NCI-H1436 (cell line): ENCODE measurements at places on chromosomes 11 and 22.

- DNase-seq, result no peak
Measured at GRCh38 chr11:11220786-11221185, 132.3 kb downstream of the CSNK2A3 start.

- no peak for DNase-seq
Measured at GRCh38 chr11:86738568-86738967, 61.8 kb upstream of the PRSS23 start.

- DNase-seq, result no peak
Measured at GRCh38 chr22:30910358-30910757, 58.2 kb downstream of the MORC2 start.

GRCh38 chr11:113596658-113597057 is 109.5 kb downstream of the TMPRSS5 start:
- no peak for DNase-seq

- no peak for DNase-seq
Measured at GRCh38 chr11:120568572-120569307, 57.2 kb downstream of the GRIK4 start.

- no peak for DNase-seq
Measured at GRCh38 chr11:68011051-68011943, 1.2 kb downstream of the ALDH3B1 start.

DNA sequence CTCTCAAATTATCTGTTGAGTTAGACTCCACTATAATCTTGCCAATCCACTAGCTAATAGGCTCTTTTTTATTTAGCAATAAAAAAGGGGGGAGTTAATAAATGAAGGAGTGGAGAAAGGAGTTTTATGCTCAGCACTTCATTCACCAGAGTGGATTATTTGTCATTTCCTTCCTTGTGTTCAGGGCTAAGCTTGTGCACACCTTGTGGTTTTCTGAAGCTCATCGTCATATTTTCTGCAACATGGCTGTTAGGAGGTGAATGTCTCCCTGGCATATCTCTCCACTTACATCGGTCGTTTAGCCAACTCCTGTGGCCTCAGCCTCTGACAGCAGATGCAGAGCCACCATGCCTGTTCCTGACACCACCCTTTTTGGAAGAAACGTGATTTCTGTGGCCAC is 83.9 kb upstream of the MTNR1B start:
- no peak for DNase-seq

- no peak for DNase-seq
Measured at GRCh38 chr11:125343718-125344131, 152.3 kb downstream of the FEZ1 start.

DNA sequence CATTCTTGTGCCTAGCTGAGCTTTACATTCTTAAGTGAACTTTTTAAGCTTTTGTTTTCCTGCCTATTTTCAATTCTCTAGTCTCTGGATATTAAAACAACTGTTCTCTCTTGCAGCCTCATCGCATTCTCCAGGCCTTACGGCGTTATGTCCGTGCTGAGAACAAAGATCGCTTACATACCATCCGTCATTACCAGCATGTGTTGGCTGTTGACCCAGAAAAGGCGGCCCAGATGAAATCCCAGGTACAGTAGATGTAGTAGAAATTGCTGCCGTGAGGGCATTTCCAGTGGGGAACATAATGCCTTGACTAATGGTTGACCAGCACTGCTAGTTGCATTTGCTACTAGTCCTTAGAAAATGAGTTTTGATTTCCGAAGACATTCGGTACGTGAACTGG is 29.7 kb upstream of the ST14 start:
- DNase-seq, result no peak

DNA sequence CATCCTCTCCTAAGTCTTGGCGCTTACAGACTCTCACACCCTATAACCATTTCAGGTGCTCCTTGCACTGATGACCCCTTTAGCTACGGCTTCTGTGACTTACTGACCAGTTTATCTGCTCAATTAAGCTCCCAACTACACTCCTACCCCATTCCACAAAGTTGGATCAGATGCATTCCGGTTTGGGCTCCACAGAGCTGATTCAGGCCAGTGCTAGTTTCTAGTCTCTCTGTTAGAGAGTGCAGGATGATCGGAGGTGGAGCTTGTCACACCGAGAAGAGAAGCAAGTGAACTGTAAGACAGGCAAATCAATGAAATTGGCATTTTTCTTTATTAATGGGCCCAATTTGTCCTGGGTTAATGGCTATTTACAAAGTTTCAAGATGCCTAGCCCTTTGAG is 436.8 kb upstream of the CADM1 start:
- no peak for DNase-seq

DNA sequence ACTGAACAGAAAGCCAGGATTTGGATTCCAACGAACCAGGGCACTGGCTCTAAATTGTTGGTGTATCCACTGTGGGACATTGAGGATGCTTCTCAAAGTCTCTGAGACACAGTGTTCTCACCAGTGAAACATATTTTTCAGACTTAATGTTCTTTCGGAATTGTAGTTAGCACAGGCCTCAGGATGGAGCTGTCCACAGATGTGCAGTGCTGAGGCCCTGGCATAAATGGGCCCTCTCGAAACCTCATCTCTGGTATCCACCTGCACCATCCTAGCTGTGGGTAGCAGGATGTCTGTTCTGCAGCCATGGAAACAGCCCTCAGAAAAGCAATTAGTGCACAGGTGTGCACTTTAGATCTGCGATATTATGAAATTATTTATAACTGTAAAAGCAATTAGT is 656.8 kb downstream of the TBC1D22A start:
- DNase-seq, result no peak

GRCh38 chr11:70262951-70263350 is 7.5 kb upstream of the PPFIA1 start:
- DNase-seq, result no peak

- DNase-seq, result no peak
Measured at GRCh38 chr22:46996595-46997310, 234.3 kb downstream of the TBC1D22A start.

GRCh38 chr11:87460279-87460678 is 422.5 kb downstream of the TMEM135 start:
- DNase-seq, result no peak

- no peak for DNase-seq
Measured at GRCh38 chr11:64436000-64436399, 77.0 kb downstream of the RPS6KA4 start.

GRCh38 chr22:27628891-27629631 is 172.5 kb downstream of the MN1 start:
- no peak for DNase-seq

GRCh38 chr22:46576556-46577367 is 39.3 kb upstream of the CELSR1 start:
- DNase-seq, result peak; percentile 40

DNA sequence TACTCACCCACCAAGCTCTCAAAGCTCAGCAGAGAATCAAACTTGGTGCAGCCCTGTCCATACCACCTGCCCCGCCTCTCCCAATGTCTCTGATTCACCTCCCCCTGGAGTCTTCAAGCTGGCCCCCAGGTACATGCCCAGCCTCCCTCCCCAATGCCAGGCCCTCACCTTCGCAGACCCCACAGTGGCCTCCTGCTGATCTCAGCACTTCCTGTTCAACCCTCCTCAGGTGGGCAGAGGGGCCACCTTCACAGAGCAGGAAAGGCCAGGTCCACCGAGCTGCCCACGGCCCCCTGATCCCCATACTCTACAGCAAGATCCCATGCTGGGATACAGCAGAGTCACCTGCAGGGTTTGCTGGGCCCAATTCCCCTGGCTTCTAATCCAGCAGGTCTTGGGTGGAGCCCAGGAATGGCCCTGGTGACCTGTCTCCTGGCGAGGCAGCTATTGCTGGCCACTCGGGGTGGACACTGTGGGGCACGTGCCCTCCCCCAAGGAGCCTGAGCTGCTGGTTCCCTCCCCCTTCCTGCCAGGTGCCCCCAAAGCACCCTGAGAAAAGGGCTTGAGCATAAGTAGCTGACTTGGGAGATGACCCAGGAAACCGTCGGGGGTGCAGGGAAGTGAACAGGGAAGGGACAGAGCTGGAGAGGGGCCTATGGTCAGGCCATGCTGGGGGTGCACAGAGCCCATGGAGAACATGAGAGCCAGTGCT is 150.7 kb downstream of the BRD1 start:
- DNase-seq, result no peak

DNA sequence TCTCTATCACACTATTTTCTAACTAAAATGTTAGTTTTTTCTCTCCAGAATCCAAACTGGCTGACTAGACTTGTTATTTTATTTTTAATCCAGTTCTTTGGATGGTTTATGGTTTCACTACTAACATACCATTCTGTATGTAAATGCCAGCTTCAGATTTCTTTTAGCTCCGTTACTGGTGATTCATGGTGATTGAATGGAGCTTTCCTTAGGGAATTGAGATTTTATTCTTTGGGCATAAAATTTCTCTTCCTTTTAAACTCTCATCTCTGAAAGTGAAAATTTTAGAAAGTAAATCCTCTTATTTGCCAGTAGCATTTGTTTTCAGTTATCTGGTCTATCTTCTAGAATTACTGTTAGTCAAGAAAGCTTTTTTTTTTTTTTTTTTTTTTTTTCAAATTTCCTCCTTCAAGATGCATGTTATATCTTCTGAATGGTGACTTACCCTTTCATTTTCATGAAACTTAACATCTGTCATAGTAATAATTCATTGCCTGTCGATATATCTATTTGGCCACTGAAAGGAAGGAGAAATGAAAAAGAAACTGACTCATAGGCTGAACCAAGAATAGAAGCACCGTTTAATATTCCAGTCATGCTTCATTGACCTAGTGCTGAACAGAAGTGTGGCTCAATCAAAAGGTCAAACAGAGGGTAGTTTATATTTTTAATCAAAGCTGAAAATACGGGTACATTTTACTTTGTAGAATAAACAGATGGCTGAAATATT is 6.4 kb downstream of the ENDOD1 start:
- no peak for DNase-seq

- no peak for DNase-seq
Measured at GRCh38 chr11:64643256-64643881, 52.3 kb downstream of the SLC22A12 start.

DNA sequence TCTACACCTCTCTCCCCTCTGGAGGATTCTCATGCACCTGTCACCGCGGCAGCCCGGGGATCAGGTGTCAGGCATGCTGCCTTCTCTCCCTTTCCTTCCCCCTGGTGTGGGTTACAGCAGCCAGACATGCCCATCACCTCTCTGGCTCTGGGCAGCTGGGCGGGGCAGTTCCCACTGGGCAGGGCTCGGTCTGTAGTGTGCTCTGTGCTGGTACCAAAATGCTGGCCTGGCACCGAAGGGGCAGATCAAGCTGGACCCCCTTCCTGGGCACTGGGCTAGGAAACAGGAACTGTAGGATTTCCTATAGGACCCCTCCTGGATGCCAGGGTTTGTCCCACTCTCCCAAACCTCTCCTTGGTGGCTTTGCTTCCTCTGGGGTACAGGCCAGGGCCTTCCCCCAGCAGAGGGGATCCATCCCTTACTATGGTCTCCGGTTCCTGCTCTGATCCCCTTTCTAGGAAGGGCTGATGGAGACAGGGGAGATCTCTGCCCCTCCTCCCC is 821 bp downstream of the GAL3ST1 start:
- no peak for DNase-seq

DNA sequence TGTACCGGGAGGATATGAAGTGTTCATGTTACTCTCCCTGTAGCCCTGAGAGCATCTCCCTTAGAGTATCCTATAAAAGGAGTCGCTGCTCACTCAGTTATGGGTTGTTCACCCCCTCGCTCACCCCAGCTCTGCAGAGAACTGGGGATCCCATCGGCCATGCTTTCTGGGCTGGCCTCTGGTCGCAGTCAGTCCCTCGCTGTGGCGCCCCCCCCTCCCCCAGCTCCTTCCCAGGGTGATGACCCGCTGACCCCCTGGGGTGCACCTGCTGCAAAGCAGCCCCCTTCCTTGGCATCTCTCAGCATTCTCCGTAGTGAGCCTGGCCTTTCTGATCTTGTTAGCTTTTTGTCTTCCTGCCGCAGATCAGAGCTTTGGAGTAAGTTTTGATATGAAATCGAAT is 10.3 kb upstream of the PARVG start:
- DNase-seq, result no peak

DNA sequence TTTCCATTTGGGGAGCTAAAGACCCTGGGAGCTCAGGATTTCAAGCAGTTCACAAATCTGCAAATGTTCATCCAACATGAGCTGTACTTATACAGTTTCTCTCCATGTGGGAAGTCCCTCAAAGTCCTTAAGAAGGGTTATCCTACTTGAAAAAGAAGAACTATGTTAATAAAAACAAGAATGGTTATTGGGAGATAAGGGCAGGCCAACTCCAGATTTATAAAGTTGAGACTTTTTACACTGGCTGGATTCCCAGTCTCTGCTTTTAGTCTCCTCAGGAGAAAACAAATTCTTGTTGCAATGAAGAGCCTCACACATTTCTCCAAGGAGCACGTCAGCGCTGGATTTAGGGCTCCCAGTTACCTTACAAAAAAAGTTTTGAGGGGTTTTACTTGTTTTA is 34.2 kb upstream of the CTTN start:
- DNase-seq, result no peak

DNA sequence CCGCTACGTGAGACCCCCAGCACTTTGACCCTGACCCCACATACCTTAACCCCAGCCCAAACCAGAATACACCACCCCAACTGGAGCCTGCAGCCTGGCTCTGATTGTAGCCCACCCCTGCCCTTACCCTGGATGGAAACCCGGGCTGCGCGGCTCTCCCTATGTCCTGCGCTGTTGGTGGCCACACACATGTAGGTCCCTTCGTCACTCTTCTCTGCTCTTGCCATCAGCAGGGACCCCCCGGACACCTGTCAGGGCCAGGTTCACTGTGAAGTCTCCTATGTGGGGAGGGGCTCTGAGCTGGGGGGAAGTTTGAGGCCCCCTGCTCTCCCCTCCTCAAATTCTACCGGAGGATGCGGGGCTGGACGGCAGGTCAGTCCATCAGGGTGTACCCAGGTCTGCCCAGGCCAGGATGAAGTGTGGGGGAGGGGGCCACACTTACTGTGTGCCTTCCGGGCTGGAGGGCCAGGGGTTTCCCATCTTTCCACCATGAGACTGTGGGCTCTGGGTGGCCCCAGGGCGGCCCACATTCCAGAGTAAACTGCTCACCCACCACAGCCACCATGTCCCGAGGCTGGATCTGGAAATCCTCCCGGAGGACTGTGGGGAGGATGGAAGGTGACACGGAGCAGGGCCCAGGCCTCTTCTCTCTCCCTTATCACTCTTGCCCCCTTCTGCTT is 1.5 kb downstream of the ROBO4 start:
- no peak for DNase-seq

DNA sequence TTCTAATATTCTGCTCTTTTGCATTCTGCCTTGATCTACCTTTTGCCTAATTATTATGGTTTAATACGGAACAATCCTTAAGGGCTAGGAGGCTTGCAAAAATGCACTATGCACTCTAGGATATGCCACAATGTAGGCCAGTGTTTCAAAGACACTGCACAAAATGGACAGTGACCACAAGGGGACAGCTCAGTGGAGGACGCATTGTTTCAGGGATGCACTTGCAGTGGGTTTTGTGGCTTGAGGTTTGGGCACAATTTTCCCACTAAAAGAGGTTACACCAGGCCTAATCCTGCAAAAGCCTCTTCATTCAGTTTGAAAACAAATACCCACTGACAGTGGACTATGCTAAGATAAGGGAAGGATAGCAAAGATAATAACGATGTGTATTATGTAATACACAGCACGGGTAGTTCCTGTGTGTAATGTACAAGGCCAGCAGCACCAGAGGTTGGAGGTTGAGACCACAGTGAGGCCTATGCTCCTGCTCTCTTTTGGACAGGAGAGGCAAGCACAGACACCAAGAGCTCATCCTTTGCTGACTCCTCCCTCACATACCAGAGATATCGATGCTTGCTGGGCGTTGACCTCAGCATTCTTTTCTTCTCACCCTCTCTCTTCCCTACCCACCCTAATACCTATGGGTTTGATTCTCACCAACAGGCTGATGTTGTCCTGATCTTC is 12.7 kb downstream of the MAP6 start:
- no peak for DNase-seq
